Activated CD4-positive, alpha-beta T cell treated with anti-CD3 and anti-CD28 coated beads for 1 hour (primary cell): ENCODE measurements at places on chromosomes 7 and 10.

GRCh38 chr7:90994601-90995000, 269.6 kb upstream of the FZD1 start:
- no peak for DNase-seq

- DNase-seq = no peak
Observed at GRCh38 chr10:101859530-101859929, 15.9 kb upstream of the KCNIP2 start.

DNA sequence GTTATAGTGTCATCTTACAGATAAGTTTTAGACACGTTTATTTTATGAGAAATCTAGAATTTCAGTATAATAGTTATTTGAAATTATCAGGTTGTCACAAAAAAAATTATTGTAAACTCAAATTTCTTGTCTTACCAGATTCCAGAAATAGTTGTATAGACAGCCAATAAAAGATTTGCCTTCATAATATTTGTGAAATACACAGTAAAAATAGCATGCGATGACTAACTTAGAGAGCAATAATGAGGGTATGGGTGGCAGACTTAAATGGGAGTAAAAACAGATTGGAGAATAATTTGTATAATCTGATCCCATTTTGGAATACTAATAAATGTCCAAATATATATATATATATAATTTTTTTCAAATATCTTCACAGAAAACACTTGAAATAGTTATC, 687.5 kb upstream of the LRRTM3 start:
- no peak for DNase-seq

- no peak for DNase-seq
Observed at GRCh38 chr10:22652988-22653481, 61.3 kb downstream of the PIP4K2A start.

DNA sequence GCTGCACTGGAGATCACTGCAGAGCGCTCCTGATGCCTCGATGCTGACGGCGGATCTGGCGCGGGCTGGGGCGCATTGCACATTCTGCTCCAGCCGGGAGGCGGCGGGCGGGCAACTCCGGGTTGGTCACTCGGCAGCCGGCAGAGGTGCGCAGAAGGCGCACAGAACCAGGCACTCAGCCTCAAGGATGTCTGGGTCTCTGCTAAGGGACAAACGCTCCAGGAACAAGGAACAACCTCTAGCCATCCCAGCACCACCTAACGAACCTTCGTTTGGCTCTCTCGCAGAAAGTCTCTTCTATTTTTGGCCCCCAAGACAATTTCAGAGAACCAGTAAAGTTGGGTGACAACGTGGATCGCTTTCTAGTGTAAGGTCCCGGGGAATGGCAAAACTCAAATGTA, 254.6 kb downstream of the OTUD1 start:
- no peak for DNase-seq

DNA sequence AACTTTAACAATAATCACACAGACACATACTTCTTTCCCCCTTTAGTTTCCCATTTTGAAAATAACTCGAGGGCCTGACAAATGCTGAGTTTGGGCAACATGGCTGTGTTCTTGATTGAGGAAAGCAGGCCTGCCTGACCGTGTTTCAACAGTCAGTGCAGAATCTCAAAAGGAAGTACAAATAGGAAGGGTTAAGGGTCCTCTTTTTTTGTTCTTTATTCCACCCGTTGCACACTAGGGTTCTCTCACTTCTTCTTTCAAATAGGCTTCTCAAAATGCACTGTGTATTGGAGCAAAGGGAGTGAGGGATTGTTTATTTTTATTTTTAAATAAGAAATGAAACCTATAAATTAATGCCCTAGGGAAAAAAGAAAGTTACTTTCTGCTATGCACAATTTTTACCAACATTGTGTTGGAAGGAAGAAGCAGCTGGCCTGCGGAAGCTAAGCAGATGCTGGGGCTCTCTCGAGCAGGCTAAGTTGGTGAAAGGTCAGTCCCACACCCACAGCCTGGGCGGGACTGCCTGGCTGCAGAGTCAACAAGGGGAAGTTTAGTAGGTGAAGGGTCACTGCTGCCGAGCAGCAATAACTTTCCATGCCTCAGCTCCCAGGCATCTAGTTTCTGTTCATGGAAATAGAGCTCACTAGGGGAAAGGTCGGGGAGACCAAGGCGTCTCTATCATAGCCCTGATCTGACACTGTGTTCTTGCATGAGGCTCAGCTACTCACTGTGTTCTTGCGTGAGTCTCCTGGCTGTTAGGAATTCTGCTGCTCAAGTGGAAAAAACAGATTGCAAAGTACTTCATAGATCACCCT, 12.2 kb upstream of the PDK4 start:
- no peak for DNase-seq

GRCh38 chr7:117157241-117158209, 165.3 kb downstream of the WNT2 start:
- DNase-seq = no peak

DNA sequence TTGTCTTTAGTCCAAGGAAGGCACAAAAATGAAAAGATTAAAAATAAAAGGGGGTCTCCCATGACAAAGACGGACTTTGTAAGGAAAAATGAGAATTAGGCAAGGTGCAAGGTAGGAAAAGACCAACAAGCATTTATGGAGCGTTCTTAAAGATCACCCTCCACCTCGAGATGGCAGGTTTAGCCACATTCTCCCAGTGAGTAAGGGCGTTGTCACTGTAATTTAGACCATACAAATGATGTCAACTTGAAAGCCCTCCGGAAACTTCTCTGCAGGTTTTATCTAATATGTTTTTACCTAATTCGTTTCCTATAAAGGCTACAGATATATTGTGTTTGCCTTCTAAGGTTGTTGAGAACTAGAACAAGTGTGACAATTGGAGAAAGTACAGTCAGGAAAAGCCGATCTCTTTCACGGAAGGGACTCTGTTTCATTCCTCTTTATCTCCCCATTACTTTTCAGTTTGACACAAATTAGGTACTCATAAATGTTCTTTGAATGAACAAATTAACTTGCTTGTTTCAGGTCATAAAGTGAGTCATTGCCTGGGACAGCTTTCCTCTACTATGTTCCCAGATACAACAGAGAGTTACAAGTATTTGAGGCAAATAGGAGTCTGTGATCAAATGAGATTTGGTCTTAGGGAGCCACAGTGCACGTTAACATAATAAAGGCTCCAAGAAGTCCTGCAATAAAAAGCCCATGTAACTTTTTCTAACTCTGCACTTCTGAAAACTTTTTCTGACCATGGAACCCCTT, 102.6 kb upstream of the HABP2 start:
- no peak for DNase-seq

- DNase-seq = no peak
Observed at GRCh38 chr7:156781972-156782371, 111.0 kb downstream of the LMBR1 start.

- DNase-seq = no peak
Observed at GRCh38 chr10:83083831-83084230, 1055.5 kb upstream of the GHITM start.

- DNase-seq = no peak
Observed at GRCh38 chr7:50633414-50633710, 68.2 kb upstream of the DDC start.

- no peak for DNase-seq
Observed at GRCh38 chr7:4436361-4436895, 245.7 kb upstream of the FOXK1 start.

- DNase-seq = no peak
Observed at GRCh38 chr10:74681917-74682627, 144.3 kb upstream of the KAT6B start.

DNA sequence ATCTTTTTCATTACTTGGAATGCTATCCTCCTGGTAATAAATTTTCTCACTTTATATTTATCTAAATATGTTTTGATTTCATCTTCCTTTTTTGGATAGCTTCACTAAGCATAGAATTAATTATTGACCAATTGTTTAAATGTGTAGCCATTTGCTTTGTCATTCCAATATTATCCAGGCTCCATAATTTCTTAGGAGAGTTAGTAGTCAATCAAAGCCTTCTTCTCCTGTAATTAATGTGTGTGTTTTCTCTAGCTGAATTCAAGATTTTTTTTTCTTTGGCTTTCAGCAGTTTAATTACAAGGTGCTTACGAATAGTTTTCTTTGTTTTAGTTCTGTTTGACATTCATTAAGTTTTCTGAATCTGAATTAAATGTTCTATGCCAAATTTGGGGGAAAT, 545.9 kb upstream of the CELF2 start:
- DNase-seq = no peak

DNA sequence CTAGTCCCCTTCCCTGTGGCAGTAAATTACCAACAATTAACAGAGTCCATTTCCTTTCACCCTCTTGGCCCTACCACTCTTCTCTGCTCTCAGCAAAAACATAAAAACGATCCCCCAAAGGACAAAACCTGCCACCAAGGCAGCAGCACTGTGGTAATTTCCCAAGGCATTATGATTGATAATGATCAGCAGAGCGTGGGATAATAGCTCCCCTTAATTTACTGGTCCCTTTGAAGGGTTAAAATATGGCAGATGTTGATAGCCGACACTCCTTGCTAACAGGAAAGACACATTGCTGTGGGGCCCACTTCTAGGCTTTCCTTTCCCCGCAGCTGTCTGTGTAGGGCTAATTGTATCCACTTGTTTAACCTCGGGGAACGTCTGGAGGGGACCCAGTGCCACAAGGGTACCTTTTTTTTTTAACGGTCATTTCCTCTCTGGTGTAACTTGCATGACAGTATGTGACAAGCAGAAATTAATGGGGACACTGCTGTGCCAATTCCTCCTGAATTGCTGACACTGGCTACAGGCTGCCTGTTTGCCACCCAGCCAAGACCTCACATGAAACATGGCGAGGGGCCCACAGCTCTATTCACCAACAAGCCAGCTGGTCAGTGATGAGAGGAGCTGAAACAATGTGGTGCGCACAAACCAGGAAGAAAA, 81.3 kb downstream of the CDK6 start:
- DNase-seq = no peak

DNA sequence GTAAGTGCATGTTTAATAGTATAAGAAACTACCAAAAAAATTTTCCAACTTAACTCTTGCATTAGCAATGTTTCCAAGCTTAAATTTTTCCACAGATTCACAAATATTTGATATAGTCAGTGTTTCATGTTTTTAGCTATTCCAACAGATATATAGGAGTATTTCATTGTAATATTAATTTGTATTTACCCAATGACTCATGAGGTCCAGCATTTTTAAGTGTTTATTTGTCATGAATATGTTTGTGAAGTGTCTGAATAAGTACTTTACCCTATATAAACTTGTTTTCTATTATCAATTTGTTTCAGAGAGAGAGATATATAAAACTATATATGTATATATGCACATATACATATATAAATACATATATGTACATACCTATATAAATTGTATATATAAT, 71.0 kb downstream of the SEMA3D start:
- no peak for DNase-seq

- no peak for DNase-seq
Observed at GRCh38 chr10:20936396-20936795, 39.3 kb upstream of the NEBL start.

- DNase-seq = no peak
Observed at GRCh38 chr7:122869260-122869659, 17.0 kb downstream of the CADPS2 start.

GRCh38 chr7:44922351-44922694, 37.0 kb upstream of the PURB start:
- no peak for DNase-seq

DNA sequence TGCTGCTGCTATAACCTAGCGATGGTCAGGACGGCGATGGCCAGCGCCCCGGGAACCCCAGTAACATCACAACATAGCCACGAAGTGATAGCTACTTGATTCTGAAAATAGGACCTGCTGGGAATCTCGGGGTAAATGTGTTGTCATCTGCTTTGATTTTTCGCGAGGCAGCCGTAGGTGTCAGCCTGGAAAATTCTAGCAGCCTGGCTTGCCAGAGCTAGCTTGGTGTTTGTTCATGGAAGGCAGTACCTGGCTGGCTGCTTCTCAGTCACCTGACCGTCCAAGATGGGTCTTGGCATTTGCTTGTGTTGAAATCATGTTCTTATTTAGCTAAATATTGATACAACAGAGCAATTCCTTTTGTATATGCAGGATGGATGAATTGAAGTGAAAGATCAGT, 82.4 kb upstream of the BTBD16 start:
- DNase-seq = no peak

DNA sequence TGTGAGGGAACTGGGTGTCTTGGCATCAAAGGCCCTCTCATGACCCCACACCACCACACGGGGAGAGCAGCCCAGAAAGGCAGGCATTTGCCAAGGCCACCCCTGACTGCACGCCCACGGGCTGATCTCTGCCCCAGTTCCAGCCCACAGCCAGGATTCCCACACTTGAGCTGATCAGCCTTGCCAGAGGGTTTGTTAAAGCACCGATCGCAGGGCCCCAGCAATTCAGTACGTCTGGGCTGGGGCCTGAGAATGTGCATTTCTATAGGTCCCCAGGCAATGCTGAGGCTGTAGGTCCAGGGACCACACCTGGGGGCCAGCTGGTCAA, 103.9 kb downstream of the TNS3 start:
- no peak for DNase-seq

- no peak for DNase-seq
Observed at GRCh38 chr10:60714233-60714632, 64.0 kb upstream of the CDK1 start.

- DNase-seq = no peak
Observed at GRCh38 chr7:95642173-95642572, 45.9 kb upstream of the PDK4 start.

DNA sequence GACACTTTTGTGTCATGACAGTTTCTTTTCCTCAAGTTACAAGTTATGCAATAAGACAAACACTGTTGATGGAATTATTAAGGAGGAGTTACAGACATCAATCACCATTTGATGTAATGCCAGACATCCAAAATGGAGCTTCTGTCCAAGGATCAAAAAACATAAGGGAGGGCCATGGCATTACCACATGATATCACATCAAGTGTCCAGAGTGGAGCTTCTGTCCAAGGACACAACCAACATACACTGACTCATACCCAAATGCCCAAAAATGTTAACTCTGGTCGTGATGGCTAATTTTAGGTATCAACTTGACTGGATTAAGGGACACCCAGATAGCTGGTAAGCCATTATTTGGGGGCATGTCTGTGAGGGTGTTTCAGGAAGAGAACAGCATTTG, 140.4 kb downstream of the DOCK4 start:
- no peak for DNase-seq

DNA sequence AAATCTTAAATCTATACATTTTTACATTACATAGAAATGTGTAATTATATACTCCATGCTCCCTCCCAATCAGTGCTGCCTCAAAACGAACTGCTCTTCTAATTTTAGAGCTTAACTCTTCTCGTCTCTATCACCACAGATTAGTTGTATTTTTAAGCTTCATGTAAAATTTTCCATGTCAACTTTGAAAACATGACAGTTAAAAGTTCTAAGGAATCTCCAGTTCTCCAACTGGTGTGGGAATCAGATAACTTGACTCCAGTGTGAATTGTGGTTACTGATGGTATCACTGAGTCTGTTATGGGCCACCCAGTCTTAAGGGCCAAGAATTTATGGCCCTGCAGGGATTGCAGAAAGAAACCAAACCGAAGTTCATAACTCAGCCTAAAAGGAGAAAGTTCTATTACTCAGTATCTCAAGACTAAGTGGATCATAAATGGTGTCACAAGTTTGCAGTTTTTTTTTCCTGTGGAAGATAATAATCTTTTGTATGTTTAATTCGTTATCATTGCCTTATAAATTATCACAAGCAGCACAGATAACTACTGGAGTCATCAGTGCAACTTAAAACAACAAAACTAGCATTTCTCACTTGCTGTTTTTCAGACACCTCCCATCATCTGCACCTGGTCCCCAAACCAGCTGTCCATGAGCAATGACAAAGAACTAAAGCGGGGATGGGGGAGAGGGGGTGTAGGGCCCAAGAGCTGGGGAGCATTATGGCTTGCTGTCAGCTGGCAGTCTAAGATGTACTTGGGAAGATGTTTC, 31.5 kb upstream of the KMT2E start:
- DNase-seq = no peak

GRCh38 chr7:104135760-104136558, 71.9 kb downstream of the ORC5 start:
- DNase-seq = no peak

GRCh38 chr7:69717221-69717620, 118.9 kb downstream of the AUTS2 start:
- no peak for DNase-seq
